ENCODE measurements at places on chromosomes 16 and 17.

GRCh38 chr16:59046335-59046734, 312.2 kb upstream of the GOT2 start:
- DNase-seq: no peak

GRCh38 chr16:24759006-24759405, 29.6 kb downstream of the TNRC6A start:
- DNase-seq: no peak

- no peak for DNase-seq
Observed at GRCh38 chr17:385178-385835, 32.7 kb upstream of the RPH3AL start.

DNA sequence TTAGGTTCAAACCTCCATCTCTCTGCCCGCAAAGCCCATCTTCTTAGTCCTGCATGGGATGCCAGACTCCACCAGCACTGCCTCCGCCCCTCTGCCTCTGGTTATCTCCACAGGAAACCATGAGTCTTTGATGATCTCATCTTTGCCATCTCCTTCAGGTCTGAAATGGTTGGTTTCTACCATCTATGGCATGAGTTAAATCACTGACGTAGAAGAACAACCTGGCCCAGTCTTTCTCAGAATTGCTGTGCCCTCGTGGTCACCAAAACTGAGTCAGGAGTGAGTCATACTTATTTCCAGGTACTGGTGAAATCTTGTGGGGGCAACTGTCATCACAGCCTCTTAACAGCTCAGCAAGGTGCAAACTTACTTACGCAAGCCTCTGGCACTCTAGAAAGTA, 468.7 kb upstream of the C16orf82 start:
- DNase-seq: no peak

DNA sequence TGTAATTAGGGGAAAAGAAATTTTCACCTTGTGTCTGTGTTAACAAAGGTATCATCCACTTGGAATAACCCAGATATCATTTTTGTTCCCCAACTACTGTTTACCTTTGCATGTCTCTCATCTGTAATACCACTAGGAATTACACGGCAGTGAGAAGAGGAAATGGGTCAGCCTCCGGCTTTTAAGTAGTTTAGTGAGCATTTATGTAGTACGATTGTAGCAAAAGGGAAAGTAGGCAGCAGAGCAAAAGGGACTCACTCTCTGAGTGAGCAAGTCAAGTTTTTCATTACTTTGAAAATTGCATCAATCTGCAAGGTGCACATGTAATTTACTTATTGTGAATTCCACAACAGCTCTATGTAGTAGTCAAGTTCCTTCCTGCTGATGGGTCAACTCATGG, 11.2 kb downstream of the PHF12 start:
- no peak for DNase-seq

- no peak for DNase-seq
Observed at GRCh38 chr17:60557805-60558204, 31.8 kb upstream of the APPBP2 start.

DNA sequence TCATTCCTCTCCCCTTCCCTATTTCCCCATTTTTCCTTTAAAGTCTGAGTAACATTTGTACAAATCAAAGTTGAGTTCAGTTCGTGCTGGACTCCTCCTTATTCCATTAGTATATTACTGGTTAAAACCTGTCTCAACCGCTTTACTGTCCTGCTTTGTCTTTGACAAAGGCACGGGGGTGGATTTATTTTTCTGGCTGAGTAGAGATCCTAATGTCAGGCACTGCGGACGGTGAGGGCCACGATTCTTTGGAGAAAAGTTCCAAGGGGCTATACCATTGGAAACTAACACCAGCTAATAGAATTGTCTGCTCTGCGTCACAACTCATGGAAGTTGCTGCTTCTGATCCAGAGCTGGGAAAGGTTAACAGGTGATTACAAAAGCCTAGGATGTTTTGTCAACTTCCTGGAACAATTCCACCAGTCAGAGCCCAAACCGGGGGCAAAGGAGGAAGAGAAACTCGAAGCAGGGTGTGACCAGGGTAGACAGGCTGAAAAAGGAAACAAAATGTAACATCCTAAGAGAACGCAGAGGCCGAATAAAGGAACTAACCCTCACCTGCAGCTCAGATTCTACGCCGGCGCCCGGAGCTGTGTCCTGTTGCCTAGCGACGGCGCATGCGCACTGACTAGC, 12.4 kb downstream of the TAT start:
- DNase-seq: no peak

DNA sequence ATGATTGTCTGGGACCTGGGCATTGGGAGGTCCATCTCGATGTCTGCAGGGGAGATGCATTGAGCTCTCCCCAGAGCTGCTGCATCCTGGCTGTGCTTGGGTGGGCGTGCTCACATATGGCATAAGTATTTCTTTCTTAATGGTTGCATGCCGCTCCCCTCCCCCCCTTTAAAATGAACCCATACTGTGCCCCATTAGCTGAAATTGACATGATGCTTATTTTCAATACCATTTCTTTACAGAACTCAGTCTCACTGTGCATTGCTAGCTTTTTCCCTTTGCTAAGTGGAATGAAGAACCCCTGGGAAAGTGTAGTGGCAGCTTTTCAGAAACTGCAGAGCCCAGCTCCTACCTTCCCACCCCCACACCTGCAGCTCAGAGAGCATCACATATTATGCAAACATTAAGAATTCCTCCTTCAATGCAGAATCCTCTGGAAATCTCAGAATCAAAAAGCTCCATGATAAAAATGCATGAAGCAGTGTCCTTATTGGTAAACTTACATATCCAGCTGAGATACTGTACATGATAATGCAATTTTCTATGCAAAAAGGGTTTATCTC, 56.4 kb downstream of the HS3ST4 start:
- no peak for DNase-seq

- DNase-seq: peak; percentile 65
Observed at GRCh38 chr17:17568772-17569195, 22.7 kb downstream of the PEMT start.

DNA sequence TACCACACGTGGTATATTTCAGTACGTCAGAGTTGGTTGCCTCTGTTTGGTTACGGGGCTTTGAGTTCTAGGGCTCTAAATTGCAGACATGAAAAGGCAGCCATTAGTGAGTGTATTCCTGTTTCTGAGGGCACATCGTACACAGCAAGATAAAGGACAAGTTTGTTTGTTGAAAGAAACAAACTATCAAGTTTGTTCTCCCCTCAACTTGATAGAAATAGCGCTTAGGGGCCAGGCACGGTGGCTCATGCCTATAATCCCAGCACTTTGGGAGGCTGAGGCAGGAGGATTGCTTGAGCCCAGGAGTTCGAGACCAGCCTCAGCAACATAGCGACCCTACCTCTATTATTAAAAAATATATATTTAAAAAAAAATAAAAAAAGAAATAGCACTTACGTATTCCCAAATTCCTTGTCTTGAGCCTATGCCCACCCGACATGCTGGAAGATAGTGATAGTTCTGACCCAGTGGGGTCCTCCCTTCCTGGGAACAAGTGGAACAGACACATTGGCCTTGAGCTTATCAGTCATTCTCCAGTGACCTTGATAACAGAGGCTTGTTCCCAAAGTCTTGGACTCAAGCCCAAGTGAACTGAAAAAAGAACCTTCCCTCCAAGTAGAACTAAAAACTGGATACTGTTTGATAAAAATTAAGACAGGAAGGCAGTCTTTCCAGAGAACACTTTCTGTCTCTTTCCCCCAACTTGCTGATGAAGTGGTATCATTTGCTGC, 139.9 kb upstream of the CACNG3 start:
- no peak for DNase-seq

DNA sequence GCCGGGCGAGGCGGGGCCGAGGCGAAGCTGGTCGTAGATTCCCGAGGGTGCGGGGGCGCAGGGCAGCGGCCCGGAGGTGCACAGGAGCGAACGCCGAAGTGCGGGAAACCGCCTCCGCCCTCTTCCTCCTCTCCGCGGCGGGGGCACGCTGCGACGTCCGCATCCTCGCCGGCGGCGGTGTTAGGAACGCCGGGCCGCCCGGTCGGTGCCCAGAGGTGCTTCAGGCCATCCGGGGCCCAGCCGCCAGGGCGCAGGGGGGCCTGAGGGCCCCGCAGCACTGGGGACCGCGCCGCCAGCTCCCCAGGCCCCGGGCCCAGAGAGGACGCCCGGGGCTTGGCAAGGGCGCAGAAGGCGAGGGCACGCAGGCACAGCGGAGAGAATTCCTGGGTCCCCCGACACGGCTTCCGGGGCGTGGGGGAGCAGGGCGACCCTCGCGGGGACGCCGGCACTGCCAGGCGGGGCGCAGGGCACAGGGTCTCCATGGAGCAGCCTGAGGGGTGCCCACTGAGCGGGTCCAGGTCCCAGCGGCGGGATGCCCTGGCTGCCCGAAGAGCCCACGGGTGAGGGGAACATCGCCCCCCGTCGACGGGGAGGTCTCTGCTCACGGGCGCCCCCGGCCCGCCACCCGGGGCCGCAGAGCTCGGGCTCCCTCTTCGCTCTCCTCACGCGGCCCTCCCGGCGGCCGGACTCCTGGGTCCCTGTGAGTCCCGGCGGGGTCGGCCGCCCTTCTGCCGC, 576 bp downstream of the EPOP start:
- DNase-seq: no peak

- no peak for DNase-seq
Observed at GRCh38 chr17:73098919-73099318, 6.4 kb upstream of the SLC39A11 start.

GRCh38 chr17:76250141-76250540, 9.8 kb upstream of the RNF157 start:
- DNase-seq: no peak

Measured in gastrocnemius medialis (tissue), 4 donors.